Foreskin fibroblast (primary cell): ENCODE measurements at places on chromosomes 2 and 18.
A peak's percentile ranks its signal among the peaks of the same experiment; 100 is the strongest.

DNA sequence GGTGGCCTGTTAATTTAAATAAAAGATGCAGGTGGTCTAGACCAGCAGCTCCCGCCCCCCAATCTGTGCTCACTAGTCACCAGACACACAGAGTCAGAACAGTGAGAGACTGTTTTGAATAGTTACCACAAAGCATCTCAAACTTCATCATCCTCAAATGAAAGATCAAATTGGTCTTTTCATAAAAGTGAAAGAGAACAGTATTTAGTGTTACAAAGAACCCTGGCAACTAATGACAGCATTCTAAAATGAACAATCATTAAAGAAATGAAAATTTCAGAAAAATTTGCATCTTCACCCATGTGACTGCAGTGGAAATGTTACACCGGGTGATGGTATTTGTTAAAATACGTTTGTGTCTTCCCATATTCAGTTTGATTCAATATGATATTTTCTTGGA, 65.5 kb upstream of the PMAIP1 start:
- DNase-seq, result no peak

DNA sequence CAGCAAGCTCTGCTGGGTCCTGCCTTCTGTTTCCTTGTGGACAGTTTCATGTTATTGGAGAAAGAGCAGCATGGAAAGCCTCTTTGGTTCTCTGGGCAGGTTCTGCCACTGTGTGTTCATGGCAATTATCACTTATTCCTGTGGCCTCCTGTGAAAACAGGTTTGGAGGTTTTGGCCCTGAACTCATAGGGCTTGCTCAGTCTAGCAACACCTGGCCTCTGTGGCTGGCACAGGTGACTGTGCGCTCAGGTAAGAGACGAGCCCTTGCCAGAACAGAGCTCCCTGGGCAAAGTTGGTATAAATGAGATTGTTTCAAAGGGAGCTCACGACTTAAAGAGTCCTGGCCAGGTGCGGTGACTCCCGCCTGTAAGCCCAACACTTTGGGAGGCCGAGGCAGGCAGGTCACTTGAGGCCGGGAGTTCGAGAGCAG, 5.7 kb downstream of the CEP68 start:
- no peak for DNase-seq

DNA sequence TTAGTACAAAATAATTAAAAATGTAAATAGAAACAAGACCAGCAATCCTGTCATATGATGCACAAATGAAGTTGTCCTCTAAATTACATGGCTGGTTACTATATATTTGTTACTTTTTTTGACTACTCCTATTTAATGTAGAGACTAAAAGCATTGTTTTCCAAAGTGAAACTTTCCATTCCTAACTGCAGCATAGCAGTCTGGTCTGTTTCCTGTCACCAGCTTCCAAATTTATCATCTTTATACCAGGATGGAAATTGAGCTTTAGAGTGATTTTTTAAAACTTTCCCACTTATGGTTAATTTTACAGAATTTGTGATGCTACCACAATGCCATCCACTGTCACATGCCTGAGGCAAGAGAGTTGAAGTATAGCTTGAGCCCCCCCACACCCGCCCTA, 33.5 kb upstream of the RAB27B start:
- no peak for DNase-seq

GRCh38 chr18:54905629-54906028, 53.6 kb downstream of the CCDC68 start:
- DNase-seq, result no peak

DNA sequence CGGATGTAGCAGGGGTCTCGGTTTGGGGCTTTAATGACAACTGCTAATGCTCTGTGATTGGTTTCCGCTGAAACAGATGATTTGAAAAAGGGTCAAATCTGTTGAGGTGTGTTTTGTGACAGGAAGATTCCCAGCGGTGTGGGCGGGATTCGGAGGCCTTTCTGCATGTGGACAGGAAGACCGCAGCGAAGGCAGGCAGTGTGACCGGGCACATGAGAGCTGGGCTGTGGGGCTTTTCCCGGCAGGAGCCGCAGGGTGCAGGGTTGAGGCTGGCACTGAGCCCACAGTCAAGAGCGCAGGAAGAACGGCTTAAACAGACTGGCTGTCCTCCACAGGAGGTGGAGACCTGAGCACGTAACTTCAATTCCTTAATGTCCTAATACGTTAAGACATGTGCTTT, 180.0 kb upstream of the TPO start:
- no peak for DNase-seq

DNA sequence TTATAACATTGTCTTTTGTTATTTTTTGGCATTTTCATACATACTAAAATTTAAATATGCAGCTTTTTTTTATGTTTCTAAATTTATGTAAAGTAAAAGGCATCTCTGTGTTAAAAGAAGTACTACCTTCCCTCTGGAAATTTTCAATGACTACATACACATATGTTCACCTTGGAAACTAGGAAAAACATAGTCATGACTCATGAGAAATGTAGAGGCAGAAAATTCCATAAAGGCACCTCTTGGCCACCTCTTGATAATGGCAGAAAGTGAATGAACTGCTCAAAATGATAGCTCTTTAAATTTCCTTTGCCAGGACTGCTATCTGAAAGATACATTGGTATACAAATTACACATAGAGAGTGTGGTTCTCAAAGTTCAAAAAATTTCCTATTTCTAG, 889.1 kb upstream of the ZEB2 start:
- no peak for DNase-seq

- DNase-seq, result no peak
These were observed 250.5 kb downstream of the SLC8A1 start for GRCh38 chr2:40201425-40201824.

GRCh38 chr2:20419007-20419576, 27.8 kb upstream of the RHOB start:
- DNase-seq, result peak; percentile 67

DNA sequence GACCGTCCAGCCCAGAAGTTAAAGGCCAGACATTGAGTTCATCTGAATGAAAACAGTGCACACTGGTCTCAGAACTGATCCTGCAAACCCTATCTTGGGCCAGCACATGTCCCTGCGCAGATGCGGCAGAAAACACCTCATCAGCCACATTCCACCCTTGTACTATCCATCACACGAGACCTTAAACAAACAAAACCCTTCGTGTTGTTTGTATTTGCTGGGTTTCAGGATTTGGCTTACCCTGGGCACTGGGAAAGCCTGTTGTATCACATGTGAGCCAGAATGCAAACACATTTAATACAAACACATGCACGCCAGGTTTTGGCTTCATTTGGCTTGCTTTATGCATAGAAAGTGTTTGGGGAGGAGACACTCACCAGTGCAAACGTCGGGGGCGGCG, 12.5 kb downstream of the WIPF1 start:
- no peak for DNase-seq

DNA sequence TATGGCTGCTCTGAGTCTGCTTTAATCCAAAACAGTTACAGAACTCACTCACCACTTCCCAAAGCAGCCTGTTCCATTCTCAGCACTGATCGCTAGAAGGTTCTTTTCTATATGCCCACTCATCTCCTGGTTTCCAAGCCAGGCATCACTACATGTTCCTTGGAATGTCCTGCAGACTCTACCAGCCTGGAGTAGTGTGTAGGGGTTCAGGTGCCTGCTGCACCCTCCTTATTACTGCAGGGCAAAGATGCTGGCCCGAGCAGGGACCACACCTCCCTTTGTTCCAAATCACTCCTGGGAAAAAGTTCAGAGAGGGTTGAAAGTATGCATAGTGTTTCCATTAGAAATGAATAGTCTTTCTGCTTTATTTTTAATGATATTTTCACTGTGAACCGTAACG, 196.6 kb downstream of the SH3RF3 start:
- no peak for DNase-seq

DNA sequence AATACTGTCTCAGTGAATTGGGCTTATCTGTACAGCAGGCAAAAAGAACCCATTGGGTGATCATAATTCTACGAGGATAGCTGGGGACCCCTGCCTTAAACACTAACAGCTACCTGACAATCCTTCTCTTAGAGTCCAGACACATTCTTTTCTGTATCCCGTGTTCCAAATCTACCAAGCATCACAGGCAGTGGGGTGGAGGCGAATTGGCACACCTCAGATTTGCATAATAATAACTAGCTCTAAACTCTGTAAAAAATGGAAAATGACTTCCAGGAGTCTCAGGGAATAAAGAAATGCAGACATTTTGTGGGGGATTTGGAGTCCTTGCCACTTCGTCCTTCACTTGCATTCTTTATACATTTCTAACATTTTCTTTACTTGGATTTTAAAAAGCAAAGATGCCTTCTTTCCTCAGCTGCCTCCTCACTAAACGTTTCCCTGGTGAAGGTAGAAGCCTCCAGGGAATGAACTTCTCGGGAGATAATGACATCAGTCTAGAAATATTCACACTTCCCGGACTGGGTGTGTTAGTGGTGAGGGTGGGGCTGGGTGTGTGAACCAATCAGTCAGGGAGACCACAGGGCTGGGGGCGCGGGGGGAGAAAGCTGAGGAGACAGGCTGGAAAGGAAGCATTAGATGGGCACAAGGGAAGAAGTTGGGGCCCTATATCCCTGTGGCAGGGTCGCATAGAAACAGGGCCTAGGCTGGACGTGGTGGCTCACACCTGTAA, 59.1 kb upstream of the BOD1L2 start:
- DNase-seq, result no peak

DNA sequence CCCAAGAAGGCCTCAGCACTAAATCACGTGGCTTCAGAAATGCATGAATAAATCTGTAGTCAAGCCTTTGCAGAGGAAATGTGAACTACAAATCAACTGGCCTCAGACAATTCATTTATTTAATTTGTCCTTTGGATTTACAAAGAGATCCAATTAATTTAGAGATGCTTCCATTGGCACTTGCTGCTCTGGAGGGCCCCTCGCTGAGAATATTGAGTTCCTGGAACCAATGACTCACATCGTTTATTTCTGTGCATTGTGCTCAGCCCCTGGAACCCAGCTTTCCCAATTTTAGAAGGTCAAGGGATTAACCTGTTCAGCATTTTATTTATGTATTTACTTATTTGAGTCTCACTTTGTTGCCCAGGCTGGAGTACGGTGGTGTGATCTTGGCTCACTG, 47.2 kb upstream of the MGAT4A start:
- DNase-seq, result no peak

DNA sequence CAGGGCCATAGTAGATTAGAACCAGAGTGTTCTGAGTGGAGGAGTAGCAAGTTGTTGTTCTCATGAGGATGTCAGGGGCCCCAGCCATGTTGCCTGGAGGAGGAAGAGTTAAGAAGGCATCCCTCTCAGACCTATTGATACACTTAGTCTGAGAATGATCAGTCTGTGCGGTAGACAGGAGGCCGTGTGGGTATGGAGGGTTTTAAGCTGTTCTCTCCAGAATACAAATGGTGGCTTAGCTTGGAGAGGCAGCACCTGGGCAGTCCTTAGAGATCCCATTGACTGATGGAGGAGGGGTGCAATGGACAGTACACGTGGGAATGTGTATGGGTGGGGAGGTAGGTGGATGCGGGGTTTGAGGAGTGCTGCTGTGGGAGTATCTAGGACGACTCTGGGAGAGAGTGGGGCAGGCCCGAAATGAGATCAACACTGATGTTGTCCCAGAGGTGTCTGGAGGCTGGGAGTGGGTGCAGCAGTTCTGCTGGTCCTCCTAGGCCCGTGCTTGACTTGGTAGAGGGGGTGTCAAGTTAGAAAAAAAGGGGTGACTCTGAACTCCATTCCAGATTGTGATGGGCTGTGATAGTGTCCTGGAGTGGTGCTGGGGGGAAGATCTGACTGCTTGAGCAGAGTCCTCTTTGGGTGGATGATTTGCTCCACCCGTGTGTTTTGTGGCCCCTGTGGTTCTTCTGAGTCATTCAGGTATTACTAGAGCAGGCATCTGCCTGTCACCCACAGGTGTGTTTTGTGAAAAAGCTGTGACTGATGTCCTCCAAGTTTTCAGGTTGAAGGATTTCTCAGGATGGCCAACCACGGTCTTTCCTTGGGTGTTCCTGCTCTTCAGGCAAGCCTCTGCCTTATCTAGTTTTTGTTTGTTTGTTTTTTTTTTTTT, 44.7 kb downstream of the C2orf42 start:
- no peak for DNase-seq

- DNase-seq, result peak; percentile 63
These were observed 3.9 kb upstream of the RPL31 start for GRCh38 chr2:100998235-100998573.

DNA sequence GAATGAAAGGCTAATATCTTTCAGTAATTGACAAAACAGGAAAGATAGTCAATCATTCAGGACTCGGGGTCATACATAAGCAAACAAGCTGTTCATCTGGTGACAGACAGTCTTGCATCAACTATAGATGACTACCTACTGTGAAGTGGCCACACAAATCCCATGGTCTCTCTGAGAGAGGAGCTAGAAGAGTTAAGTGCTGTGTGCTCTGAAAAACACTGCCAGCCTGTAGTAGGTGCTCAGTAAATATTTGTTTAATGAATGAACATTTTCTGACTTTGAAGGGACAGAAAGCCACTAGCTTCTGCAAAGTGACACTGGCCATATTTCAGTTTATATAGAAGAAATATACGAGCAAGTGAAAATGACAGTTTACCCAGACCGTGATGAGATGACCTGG, 184.0 kb upstream of the CHAC2 start:
- DNase-seq, result no peak

DNA sequence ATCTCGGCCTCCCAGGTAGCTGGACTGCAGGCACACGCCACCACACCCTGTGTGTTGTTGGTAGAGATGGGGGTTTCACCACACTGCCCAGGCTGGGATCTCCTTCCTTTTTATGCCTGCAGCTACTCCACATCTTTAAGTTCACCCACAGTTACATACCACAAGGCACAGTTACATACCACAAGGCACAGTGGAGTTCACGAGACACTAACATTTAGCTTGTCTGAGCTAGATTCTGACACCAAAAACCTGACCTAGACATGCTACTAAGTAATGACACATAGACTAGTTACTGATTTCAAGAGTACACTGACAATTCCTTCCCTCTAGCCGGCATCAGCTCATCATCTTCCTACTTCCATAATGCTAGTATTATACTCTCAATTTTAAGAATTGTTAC, 4.3 kb downstream of the POLR2D start:
- DNase-seq, result no peak

- DNase-seq, result no peak
These were observed 5.7 kb downstream of the C2orf80 start for GRCh38 chr2:208183972-208184705.

DNA sequence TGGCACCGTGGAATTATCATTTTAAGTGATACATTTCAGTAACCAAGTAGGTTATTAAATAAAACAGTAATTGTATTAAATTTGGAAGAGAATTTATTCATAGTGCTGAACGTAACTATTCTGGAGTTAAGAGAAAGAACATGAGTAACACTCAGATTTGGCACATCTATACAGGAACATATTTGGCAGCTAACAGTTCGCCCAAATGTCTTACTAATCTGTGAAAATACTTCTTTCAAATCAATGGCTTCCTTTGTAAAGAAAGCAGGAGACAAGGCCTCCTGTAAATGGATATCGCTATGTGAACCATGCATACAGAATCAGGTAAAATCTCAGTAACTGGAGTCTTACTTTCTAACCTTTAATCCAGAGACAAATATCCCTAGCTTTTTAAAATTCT, 64.4 kb downstream of the ZNF516 start:
- no peak for DNase-seq

DNA sequence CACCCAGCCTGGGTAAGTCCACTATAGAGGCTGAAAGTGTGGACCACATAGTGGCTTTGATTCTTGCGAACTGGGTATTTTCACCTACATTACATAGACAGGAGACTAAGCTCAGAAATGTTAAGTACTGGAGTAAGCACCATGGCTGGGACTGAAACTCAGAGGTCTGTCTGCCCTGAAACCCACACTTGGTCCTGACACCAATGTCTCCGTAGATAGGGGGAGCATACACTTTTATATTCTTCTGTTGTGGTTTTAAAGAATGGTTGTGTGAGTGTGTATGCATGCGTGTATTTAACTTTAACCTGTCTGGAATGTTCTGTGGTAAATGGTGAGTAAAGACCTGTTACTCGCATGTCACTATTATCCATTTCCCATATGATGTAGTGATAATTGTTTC, 10.3 kb upstream of the NPPC start:
- DNase-seq, result no peak
